ENCODE measurements at places on chromosomes 6 and 20.

DNA sequence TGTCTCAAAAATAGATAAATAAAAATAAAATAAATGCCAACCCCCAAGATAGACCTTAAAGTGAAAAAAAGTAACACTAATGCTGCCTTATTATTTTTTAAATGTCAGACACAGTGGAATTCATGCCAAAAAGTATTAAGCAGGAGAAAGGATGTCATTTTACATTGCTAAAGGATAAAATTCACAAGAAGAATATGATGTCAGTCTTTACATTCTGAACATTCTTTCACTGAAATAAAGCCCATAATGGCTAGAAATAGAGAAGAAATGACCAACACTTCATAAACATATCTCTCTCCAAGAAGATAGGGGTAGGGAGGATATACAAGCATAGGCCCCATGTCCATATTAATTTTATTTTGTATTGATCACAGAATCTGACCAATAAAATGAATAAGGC lies 47.4 kb downstream of the SLC23A2 start:
- DNase-seq: no peak

DNA sequence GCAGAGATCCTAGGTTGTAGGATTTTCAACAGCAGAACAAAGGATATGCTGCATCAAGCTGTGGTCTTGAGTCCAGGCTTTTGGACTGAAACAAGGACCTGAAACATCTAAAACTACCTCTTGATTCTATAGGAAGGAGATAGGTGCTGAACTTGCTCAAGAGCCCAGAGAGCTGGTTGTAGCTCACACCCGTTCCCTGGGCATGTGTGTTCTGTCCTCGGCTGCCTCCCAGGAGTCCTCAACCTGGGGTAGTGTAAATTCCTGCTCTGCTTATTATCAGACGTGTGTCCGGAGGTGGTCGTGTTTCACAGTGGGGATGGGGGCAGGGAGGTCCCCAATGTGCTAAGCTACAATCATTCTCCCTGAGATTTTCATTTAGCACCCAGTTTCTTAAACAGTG lies 4.8 kb downstream of the NOP56 start:
- no peak for DNase-seq

DNA sequence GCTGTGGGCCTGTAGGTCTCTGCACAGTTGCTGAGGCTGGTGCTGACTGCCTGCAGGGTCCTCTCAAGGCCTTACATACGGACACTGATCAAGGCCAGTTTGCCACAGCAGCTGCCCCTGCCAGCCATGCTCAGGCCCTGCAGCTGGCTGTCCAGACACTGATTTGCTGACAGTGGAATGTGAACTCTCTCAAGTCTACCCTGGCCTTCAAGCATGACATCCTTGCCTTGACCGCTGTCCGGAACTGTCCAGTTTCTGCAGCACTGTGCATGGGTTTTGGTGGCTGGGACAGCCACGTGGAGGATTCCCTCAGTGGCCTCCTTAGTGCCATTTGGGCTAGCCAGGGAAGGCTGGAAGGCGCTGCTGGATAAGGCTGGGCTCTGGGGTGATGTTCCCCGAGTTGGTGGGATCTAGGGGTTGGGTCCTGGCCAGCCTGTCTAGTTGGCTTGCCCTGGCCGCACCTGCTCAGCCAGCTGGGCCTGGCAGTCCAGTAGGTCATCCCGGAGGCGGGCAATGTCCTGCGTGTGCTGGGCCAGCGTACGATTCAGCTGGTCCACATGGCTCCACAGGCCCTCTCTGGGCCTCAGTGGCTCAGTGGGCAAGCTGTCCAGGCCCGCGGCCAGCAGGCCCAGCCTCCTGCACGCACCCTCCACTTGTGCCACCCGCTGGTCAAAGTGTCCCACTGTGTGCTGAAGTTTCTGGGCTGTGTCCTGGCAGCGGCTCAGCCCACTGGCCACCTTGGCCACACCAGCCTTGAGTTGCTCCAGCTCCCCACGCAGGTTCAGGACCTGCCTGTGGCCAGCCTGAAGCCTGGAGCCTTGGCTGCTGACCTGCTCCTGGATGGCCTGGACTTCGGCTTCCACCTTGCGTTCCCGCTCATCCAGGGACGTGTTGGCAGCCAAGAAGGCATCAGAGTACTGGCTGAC lies 5.5 kb downstream of the EMILIN3 start:
- DNase-seq: no peak

DNA sequence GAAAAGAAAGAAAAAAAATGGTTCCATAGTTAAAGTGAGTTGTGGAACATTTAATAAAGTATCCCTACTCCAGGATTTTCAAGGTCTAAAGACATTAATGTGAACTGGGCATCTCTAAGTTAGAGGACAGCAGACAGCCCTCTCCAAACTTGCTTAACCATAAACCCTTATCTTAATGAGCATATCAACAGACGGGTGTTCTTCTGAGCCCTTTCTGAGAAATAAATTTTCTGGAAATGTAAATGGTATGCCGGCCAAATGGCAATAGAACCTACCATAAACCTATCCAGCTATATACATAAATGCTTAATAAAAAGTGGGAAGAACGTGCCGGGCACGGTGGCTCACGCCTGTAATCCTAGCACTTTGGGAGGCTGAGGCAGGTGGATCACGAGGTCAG lies 12.5 kb downstream of the SLC18B1 start:
- no peak for DNase-seq

DNA sequence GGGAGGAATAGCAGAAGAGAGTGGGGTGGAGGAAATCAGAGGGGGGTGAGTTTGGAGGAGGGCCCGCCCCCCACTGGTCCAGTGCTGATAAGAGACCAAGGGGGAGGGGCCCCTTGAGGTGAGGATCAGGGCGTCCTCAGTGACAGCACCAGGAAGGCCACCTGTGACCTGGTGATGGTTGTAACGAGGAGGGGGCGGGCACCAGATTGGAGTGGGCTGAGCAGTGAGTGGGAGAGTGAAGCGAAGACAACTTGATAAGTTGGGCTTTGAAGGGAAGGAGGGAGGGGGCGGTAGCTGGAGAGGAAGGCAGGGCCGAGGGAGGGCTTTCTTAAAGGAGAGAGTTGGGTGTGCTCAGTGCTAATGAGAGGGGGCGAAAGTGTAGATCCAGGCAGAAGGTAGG lies 30.7 kb downstream of the CDH22 start:
- no peak for DNase-seq

GRCh38 chr20:61562491-61562890 lies 310.4 kb downstream of the CDH4 start:
- DNase-seq: no peak

GRCh38 chr20:63431944-63432343 lies 40.5 kb downstream of the KCNQ2 start:
- no peak for DNase-seq

GRCh38 chr6:43584892-43585570 lies 9.0 kb downstream of the POLH start:
- no peak for DNase-seq

DNA sequence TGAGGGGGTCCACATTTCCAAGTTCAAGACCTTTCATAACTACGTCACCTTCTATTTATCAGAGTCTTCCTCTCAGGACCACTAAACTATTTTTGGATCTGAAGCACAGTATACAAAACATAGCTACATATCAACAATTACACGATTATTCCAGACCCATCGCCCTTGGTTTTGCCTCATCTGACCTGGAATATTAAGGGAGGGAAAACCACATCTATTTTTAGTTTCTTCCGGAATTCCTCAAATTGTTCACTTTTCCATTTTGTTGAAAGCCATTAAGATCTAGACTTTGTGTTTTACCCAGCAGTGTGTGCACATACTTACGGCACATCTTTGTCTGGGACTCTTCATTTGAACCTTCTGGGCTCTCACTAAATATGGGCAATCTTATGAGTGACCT lies 12.0 kb upstream of the ADGRF5 start:
- DNase-seq: no peak

DNA sequence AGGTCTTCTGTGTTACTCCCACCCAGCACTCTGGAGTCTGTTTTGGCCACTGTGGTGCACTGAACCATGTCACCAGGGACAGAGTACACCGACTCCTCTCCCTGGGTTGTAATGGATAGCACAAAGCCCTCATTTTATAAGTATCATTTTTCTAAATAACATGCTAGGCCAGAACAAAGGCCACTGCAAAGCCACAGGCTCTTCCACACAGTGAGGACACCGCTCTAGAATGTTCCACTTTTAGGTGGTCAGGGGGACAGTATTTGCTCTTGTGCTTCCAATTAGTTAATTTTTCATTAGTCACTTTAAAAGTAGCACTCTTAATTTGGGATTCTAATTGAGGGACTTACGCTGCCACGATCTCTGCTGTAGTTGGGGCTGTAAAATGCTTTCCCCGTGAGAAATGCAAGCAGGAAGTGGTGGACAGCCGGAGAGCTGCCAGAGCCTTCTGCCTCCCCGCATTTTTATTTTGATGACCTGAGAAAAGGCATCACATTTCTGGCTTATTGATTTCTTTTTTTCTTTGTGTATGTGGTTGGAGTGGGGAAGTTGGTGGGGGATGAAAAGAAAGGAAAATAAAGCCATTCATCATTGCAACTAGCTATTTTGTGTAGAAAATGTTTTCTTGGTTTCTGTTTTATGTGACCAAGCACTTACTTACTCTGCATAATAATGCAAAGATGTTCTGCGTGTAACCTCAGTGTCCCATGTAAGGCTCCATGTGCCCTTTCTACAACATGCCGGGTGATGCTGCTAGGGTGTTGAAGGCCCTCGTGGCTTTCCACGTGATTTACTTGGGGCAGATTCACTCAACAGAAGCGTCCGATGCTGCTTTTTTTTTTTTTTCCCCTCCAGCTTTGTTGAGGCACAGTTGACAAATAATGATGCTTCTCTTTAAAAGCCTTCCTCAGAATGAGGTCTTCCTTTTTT lies 195.9 kb downstream of the SASH1 start:
- no peak for DNase-seq

Measured in T-helper 9 cell (primary cell).